ENCODE measurements at places on chromosomes 16 and 17.

DNA sequence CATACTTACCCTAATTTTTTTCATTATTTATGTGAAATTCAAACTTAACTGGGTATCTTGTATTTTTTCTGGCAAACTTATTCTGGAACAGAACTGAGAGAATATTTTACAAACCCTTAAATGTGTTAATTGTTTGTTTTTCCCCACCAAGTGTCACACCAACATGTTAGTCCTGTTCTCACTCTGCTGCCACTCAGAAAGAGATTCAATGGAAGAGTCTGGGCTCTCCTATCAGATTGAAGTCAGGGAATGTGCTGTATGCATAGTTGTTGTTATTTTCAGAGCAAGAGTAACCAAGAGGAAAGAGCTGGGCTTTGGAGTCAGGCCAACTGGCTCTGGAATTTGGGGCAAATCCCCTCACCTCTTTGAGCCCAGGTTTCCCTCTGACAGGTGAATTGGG lies 43.2 kb downstream of the SLC6A2 start:
- no peak for DNase-seq

DNA sequence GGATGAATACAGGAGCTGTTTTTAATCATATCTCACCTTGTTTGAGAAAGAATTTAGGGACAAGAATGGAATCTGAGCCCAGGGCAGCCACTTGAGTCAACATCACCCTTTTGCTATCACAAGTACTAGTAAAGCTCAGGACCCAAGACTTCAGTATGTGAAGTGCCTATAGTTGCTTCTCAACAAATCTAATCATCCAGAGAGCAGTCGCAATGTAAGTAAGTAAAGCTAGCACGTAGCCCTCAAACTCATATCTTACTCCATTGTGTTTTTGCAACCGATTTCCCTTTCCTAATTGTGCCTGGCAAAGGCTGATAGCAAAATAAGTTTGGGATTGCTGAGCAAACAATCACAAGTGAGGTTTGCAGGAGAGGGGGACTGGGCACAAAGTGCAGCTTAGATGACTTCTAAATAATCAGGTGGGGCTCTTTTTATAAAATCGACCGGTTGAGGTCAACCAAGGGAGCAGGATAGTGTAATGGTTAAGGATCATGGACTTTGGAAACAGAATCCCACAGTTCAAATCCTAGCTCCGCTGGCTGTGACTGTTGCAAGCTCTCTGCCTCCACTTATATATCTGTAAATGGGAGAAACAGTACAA lies 13.0 kb downstream of the TOB1 start:
- no peak for DNase-seq

DNA sequence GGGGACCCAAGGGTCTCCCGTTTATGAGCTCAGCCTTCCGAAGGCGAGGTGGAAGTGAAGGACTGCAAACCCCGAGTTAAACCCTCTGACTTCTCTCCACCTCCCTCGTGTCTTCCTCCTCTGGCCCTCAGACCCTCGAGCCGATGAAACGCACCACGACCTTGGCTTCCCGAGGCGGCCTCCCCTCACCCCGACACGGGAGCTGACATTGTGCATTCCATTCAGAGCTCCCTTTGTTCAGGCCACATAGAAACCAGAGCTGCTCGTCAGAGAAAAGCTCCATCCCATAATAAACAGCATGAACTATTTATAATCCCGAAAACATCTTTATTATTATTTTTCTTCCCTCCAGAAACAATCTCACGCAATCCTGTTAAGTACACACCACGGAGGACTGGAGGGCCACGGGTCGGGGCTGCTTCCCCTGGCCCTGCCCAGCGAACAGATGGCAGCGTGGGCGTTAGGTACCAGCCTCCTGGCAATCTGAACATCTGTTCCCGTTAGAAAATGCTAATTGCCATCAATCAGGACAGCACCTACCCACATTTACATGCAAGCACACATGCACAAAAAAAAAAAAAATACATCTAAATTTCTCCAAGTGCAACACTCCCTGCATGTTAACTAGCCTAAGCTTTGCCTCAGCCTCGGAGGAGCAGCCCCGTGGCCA lies 145.7 kb downstream of the RBFOX3 start:
- no peak for DNase-seq

- DNase-seq, result no peak
These were observed 127.9 kb downstream of the ENGASE start for GRCh38 chr17:79202480-79202879.

DNA sequence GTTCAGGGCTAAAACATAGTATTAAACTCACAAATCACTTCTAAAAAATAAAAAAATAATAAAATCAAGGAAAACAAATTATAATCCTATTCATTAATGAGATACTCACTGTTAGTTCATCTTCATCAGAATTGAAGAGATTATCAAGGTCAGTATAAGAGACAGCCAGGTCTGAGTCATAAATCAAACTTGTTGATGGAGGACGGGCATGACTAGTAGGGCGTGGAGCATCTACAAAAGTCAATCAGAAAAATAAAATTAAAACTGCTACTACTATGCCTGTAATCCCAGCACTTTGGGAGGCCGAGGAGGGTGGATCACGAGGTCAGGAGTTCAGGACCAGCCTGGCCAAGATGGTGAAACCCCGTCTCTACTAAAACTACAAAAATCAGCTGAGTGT lies 59.1 kb upstream of the INTS2 start:
- no peak for DNase-seq

DNA sequence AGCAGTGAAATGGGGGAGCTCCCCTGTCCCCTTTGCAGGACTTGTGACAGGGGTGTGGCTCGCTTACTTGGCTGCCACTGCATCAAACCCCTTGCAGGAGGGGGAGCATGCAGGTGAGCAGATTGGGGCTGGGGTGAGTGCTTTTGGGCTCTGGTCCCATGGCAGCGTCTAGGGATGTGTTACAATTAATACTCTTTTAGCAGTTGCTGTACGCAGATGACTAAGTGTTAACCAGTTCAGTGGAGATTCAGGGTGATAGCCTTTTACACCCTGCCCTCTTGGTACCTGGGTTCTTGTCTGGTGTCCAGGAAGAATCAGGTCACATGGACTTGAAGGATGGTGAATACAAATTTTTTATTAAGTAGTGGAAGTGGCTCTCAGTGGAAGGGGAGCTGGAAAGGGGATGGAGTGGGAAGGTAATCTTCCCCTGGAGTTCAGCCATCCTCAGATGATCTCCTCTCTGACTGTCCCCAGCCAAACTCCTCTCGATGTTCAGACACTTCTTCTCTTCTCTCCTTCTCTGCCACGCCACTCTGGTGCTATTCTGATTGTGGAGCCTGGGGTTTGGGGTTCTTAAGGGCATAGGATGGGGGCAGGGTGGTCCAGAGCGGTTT lies 100.1 kb downstream of the MARF1 start:
- DNase-seq, result no peak

GRCh38 chr16:81823111-81823510 lies 44.0 kb downstream of the PLCG2 start:
- DNase-seq, result peak; percentile 41

- DNase-seq, result no peak
These were observed 370.1 kb downstream of the ZFHX3 start for GRCh38 chr16:72677662-72678447.

DNA sequence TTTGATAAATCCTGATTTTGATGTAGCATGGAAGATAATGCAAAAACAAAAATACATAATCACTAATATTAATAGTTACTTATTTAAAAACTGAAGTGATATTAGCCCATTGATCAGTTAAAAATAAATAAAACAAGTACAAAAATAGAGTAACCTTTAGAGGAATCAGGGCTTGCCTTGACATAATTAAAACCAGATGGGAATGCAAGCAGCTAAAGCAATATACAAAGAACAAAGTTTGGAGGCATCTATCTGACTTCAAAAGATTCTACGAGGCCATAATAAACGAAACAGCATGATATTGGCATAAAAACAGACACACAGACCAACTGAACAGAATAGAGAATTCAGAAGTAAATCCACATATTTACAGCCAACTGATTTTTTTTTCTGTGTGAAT lies 15.0 kb upstream of the HEATR3 start:
- DNase-seq, result no peak

- DNase-seq, result no peak
These were observed 120.6 kb downstream of the XYLT1 start for GRCh38 chr16:17350207-17350606.

GRCh38 chr17:28219771-28220170 lies 99.2 kb upstream of the TMEM97 start:
- DNase-seq, result no peak

- peak; percentile 22 for DNase-seq
These were observed 20.7 kb downstream of the LGALS9 start for GRCh38 chr17:27651411-27652345.

GRCh38 chr17:74875155-74875976 lies 2.6 kb upstream of the FDXR start:
- no peak for DNase-seq

- no peak for DNase-seq
These were observed 46.9 kb downstream of the CUEDC1 start for GRCh38 chr17:57908278-57908677.

- no peak for DNase-seq
These were observed 9.7 kb downstream of the MPRIP start for GRCh38 chr17:17051791-17052461.

- DNase-seq, result no peak
These were observed 5.2 kb downstream of the FOXJ1 start for GRCh38 chr17:76135810-76136188.

DNA sequence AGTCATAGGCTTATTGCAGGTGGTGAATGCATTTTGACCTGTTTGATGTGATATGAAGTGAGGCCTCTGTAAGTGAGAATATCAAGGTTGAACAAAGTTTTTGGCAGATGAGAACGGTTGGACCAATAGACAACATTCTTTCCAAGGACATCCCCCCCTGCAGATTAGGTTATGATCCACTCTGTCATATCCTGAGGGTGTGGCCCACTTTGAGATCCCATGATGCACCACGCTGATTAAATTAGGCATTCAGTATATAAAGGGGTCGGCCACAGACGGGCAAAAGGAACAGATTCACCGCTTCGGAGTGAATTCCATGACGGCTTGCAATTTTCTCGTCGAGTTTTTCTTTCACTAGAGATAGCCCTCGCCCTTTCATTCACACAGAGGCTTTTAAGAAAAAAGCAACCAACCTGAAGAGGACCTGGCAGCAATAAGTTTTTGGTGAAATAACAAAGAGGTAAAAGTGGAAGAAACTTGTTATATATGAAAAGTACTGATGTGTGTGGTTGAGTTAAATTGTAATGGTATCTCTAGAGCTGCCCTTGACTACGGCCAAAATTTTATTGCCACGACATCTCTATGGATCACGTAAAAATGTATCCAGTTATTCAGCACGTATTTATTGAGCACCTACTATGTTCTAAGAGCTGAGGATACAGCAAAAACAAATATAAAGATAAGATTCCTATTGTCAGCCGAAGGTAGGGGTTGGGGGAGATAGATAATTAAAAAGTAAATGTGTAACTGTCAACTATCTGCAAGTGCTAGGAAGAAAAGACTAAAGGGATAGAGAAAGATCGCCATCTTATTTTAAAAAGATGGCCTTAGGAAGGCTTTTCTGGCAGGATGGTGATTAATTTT lies 1.7 kb upstream of the RBBP6 start:
- no peak for DNase-seq

DNA sequence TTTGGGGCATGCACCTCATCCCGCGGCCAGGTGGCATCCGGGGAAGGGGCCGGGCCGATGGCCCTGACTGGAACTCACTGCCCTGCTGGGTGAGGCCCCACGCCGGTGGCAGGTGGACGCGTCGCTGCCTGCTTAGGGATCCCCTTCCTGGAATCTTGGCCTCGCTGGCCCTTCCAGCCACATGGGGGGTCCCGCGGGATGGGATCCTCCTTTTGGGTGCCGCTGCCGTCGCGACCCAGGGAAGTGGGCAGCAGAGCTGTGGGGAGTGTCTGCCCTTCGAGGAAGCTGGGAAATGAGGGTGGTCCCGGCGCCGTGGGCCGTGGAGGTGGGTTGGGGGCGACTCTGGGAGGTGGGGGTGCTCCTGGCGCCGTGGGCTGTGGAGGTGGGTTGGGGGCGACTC lies 12.8 kb downstream of the METRNL start:
- no peak for DNase-seq

GRCh38 chr17:83189044-83190003 lies 109.9 kb downstream of the METRNL start:
- no peak for DNase-seq

- peak; percentile 89 for DNase-seq
These were observed 17.8 kb upstream of the ITGAE start for GRCh38 chr17:3818786-3819185.

DNA sequence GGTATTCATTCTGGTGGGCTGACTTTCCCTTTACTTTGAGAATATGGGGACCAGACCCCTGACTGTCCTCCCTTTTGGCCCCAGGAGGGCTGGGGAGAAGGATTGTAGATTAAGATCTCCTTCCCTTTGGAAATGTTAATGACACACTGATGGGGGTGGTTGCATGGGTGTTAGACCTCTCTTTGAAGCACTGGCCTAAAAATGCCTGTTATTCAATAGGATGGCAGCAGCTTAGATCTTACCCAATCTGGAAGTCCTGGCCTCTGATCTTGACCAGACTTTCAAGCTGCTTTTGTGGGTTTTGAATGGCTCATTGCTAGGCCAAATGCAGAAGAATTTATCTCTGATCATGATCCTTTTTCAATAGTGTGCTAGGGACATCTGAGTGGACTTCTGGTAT lies 25.7 kb downstream of the MAP3K3 start:
- DNase-seq, result no peak

DNA sequence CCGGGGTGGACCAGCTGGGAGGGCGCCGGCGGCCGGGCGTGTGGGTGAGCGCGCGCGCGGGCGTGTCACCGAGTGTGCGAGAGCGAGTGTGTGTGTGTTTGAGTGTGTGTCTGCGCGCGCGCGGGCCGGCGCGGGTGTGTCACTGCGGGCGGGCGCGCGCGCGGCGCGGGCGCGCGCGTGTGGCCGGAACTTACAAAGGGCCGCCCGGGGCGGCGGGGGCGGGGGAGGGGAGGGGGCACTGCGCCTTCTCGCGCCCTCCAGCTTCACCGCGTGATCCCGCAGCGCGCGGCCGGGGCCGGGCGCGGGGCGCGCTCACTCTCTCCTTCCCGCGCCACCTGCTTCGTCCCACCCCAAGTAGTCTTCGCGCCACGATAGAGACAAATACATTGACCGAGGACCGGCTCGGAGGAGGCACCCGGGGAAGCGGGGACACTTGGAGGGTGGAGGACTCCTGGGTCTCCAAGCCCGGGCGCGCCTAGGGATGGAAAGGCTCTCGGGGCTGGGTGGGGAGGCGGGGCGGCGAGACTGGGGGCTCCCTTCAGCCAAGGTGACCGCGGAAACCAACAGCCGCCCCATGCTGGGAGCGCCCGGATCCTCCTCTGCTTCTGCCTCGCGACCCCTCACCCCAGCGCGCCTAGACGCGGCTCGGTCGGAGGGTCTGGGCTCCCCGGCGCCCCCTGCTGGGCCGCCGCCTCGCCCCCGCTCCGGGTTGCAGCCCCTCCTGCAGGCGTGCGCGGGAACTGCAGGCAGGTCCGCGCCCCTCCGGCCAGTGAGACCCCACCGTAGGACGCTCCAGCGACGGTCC lies at the start of gene SRCIN1:
Gene SRCIN1, minus strand, starts transcription at position 112 of the 805 bp plus-strand sequence. CDS start 247 bp downstream, outside the sequence.
- DNase-seq, result peak; percentile 41

- DNase-seq, result no peak
These were observed 204.2 kb downstream of the NTN1 start for GRCh38 chr17:9225305-9226101.

Data from dermis microvascular lymphatic vessel endothelial cell (primary cell).